Activated CD8-positive, alpha-beta memory T cell treated with anti-CD3 and anti-CD28 coated beads, Interleukin-2, amount 10 ng/mL, durations not matched to agents 7 days and 5 days (primary cell): ENCODE measurements at places on chromosomes 13 and 19. TPM values are rescaled to one million over a fixed set of nuclear protein-coding genes. Genes with fewer than 3 reads are reported as not detected.

Gene ZNF527
- total RNA-seq: 6.3 TPM

Gene TMEM145
- 0.15 TPM for total RNA-seq

Gene SYNE4
- 1.4 TPM for total RNA-seq

Gene LRRC63
- 1.5 TPM for total RNA-seq

Gene PCDH8
- total RNA-seq: not detected

Gene SBSN
- total RNA-seq: not detected

Gene ZNF486
- 11.9 TPM for total RNA-seq
